Natural killer cell treated with Interleukin-12 subunit alpha and Interleukin-12 subunit beta and Interleukin-15 and Interleukin-18, amount 100 ng/mL, for 72 hours (primary cell): ENCODE measurements at places on chromosomes 3 and 15. TPM values are rescaled to one million over a fixed set of nuclear protein-coding genes. Genes with fewer than 3 reads are reported as not detected.

Gene DTWD1
- 12.1 TPM for total RNA-seq

Gene DUOXA2
- total RNA-seq = not detected

Gene SNTN
- total RNA-seq = not detected

Gene ZNF662
- total RNA-seq = 0.36 TPM

Gene TM4SF18
- not detected for total RNA-seq

Gene TNIK
- total RNA-seq = 44.3 TPM

Gene APOD
- total RNA-seq = not detected

Gene PIERCE2
- not detected for total RNA-seq

Gene PRSS50
- not detected for total RNA-seq

Gene TEX55
- total RNA-seq = not detected

Gene SCAANT1
- not detected for total RNA-seq

Gene IL5RA
- total RNA-seq = not detected

Gene LSAMP
- total RNA-seq = not detected

Gene GABRR3
- total RNA-seq = not detected

Gene SLC12A8
- total RNA-seq = 2.7 TPM

Gene CCDC13
- total RNA-seq = 1.2 TPM

Gene LDHAL6B
- not detected for total RNA-seq

Gene MEGF11
- total RNA-seq = not detected

Gene CCR3
- 0.55 TPM for total RNA-seq

Gene PRR20G
- not detected for total RNA-seq

Gene CASR
- not detected for total RNA-seq

Gene MFN1
- total RNA-seq = 39.5 TPM

Gene KLF15
- total RNA-seq = 0.26 TPM

Gene CERS3
- total RNA-seq = not detected

Gene HES1
- total RNA-seq = 0.28 TPM

Gene RTP1
- total RNA-seq = not detected

Gene SLC9C1
- total RNA-seq = not detected
